Activated CD4-positive, alpha-beta T cell treated with anti-CD3 and anti-CD28 coated beads, Interleukin-2, amount 10 ng/mL, durations not matched to agents 24 days and 14 days (primary cell): ENCODE measurements at places on chromosomes 7 and 10. TPM values are rescaled to one million over a fixed set of nuclear protein-coding genes. Genes with fewer than 3 reads are reported as not detected.

GRCh38 chr7:137241655-137242360, 101.7 kb downstream of the PTN start:
- no peak for DNase-seq

- peak; percentile 62 for DNase-seq
Observed at GRCh38 chr7:50357426-50357825, 52.9 kb downstream of the IKZF1 start.

GRCh38 chr7:44291066-44291732, 34.2 kb downstream of the CAMK2B start:
- DNase-seq = no peak

Gene GUSB
- 52.2 and 54.7 TPM in 2 replicates for total RNA-seq

Gene CAV1
- 0.12 and 0.17 TPM in 2 replicates for total RNA-seq

DNA sequence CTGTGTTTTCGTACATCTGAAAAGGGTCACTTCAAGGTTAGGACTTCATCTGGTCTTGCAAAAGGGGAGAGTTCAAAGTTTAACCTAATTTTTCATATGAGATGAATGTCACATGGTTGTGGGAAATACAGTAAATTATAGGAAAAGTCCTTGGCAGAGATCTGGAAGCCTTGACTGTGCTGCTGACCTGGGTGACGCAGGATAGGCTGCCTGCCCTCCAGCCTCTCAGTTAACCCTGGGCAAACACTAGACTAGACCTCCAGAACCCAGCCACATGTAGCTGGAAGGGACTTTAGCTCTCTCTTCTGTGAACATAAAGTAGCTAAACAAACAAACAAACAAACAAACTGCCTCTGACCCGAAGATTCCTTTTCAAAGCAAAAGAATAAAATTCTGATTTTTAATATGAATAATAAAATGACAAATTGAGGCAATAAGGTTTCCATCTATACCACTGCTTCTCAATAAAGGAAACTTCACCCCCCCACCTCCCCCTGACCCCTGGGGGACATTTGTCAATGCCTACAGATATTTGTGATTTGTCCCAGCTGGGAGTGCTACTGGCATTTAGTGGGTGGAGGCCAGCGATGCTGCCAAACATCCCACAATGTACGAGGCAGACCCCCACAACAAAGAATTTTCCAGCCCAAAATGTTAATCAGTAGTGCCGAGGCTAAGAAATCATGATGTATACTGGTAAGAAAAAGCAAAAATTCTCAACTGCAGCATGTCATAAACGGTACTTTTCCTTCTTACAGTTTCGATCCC, 75.2 kb upstream of the PRR15 start:
- DNase-seq = no peak

DNA sequence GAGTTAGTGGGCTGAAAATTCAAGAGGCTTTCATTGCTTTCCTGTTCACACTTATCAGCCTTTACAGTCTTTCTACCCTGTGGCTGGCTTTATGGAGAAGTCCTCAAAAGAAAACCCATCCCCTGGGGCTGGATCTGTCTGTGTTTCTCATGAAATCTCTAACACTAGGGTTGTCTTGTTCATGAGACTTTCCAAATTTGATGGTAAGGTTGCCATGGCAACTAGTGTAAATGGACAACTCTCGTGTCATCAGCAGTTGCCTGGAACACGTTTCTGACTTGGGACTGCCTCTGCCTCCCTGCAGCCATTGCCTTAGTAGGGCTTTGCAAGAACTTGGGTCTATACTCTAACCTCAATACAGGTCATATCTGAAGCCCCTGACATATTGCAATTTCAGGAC, 35.8 kb upstream of the PLPP4 start:
- no peak for DNase-seq

DNA sequence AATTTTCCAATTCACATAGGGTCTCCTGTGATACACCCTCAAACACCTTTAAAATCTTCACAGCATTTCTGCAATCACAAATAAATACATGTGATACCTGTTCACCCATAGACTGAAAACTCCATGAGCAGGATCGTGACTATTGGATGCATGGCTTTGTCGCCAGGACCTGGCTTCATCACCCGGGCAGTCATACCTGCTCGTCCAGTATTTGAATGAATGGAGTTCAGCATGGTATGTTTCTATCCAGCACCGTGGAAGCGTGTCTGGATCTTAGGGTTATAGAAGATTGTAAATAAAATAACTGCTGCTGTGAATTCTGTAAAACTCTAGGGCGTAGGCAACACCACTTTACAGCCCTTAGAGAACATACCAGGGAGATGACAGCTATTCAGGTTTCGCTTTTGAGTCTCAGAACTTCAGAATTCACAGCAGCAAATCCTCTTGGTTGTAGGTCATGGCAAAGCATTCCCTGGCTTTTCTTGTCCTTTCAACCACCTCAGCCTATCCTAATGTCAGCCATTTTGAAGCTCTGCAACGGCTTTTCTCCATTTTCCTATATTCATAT, 47.4 kb upstream of the USP6NL start:
- DNase-seq = no peak

GRCh38 chr10:80461208-80462183, 7.4 kb downstream of the TSPAN14 start:
- no peak for DNase-seq

Gene CNNM1
- 0.28 and 0.44 TPM in 2 replicates for total RNA-seq

Gene JAZF1
- 4.2 and 4.4 TPM in 2 replicates for total RNA-seq

DNA sequence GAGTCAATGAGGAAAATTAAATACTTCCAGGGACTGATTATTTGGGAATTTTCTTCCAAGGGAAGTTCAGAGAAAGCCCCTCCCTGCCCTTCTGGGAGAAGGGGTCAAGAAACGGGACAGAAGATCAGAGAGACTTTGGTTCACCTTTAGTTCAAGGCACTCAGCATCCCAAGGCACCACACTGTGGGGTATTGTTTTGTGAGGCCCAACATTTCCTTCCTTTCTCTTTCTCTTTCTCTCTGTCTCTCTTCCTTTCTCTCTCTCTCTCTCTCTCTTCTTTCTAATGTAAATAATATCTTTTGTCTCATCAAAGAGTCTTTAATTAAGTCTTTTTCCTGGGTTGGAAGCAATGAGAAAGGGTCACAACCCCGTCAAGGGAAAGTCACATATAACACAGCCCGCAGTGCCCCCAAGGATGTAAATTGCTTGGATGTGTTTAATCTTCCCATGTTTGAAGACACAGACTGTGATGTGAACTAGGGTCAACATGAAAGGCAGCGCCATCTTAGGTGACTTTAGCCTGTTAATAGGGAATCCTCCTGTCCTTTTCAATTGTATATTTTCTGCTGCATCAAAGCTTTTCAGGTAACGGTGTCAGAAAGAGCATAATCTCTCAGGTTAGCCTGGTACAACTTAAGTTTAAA, 983.3 kb upstream of the C7orf33 start:
- DNase-seq = no peak

DNA sequence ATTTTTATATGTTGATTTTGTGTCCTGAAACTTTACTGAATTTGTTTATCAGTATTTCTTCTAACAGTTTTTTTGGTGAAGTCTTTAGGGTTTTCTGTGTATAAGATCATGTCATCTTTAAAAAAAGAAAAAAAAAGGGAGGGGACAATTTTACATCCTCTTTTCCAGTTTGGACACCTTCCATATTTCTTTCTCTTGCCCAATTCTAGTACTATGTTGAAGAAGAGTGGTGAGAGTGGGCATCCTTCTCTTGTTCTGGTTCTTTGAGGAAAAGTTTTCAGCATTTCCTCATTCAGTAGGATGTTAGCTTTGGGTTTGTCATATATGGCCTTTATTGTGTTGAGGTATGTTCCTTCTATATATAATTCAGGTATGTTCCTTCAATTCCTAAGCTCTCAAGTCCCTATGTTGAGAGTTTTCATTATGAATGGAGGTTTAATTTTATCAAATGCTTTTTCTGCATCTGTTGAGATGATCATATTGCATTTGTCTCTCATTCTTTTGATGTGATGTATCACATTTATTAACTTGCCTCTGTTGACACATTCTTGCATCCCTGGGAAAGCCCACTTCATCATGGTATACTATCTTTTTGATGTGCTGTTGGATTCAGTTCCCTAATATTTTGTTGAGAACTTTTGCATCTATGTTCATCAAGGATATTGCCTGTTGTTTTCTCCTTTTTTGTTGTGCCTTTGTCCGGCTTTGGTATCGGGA, 12.1 kb downstream of the TAS2R40 start:
- DNase-seq = no peak

Gene C10orf143
- total RNA-seq = 2.5 and 3.0 TPM in 2 replicates

Gene PTPRE
- total RNA-seq = 33.6 and 35.8 TPM in 2 replicates

GRCh38 chr10:3816995-3817394, 32.0 kb upstream of the KLF6 start:
- no peak for DNase-seq

GRCh38 chr10:6146013-6146785, 56.5 kb upstream of the PFKFB3 start:
- no peak for DNase-seq

Gene HTR5A
- not detected in 2 replicates for total RNA-seq

DNA sequence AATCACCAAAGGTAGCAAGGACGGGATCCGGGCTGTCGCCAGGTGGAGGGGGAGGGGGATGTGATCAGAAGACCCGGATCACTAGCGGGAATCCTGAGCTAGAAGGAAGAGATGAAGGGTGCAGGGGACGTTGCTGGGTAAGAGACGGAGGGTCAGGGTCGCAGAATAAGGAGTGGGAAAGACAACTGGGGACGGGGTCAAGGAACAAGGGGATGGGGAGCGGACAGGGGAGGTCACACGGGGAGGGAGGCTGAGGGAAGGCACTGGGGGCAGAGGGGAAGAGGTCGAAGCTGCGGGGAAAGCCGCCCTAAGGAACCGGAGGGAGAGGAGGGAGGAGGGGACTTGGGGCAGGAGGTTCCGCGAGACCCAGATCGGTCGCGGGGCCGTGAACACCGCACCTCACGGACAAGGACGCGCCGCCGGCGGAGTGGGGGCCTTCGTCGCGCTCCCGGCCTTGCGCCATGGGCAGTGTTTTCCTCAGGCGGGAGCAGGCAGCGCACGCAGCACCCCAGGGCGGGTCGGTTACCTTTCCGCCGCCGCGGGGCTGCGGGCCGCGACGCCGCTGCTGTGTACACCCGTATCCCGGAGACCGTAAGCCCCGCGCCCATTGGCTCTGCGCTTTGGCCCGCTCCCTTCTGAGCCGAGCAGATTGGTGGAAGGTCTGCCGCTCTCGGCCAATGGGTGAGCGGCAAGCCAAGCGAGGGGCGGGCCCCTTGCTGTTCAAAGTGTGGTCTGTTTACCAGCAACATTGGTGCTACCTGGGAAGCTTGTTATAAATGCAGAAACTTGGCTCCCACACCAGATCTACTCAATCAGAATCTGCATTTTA, at the start of gene CFAP43:
TSS of gene CFAP43 (minus strand) at position 581 of the 829 bp plus-strand sequence. CDS start at position 463, 118 bp downstream.
- DNase-seq = peak; percentile 100

GRCh38 chr7:7861211-7861633, 107.4 kb upstream of the GLCCI1 start:
- DNase-seq = no peak

Gene SLC18A3
- not detected in 2 replicates for total RNA-seq

Gene TRAPPC14
- 31.7 and 39.2 TPM in 2 replicates for total RNA-seq

GRCh38 chr10:69506487-69506833, 55.2 kb downstream of the TSPAN15 start:
- DNase-seq = no peak

Gene DYDC2
- total RNA-seq = not detected in 2 replicates

Gene GPRIN2
- total RNA-seq = not detected in 2 replicates

- no peak for DNase-seq
Observed at GRCh38 chr10:122336961-122337360, 37.5 kb upstream of the PLEKHA1 start.

Gene SEMA4G
- 1.4 and 1.8 TPM in 2 replicates for total RNA-seq

- no peak for DNase-seq
Observed at GRCh38 chr10:13414855-13415254, 66.8 kb upstream of the SEPHS1 start.

GRCh38 chr10:110388687-110389052, 84.0 kb upstream of the SMNDC1 start:
- no peak for DNase-seq

DNA sequence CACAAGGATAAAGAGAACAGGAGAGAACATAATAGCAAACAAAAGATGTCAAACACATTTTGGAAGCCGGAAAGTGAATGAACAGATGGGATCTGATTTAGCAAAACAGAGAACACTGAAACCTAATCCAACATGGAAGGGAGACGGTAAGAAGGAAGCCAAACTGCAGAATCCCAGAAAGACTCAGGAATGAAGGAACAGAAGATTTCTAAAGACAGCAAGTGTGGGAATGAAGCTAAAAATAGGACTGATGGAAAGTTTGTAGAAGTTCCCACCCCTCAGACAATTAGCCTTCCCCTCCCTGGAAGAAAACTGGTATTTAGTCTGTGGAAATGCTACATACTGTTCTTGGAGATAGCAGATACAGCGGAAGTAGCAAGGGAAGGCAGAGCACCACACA, 40.8 kb downstream of the SLC16A12 start:
- DNase-seq = no peak
